NCI-H1930 (cell line): ENCODE measurements at places on chromosomes 4 and X.
A peak's percentile ranks its signal among the peaks of the same experiment; 100 is the strongest.

- no peak for DNase-seq
These were observed 47.5 kb downstream of the SPATA18 start for GRCh38 chr4:52098618-52099017.

- no peak for DNase-seq
These were observed 19.4 kb upstream of the RAB40A start for GRCh38 chrX:103538728-103539127.

GRCh38 chrX:139179592-139179991, 350.9 kb upstream of the F9 start:
- no peak for DNase-seq

DNA sequence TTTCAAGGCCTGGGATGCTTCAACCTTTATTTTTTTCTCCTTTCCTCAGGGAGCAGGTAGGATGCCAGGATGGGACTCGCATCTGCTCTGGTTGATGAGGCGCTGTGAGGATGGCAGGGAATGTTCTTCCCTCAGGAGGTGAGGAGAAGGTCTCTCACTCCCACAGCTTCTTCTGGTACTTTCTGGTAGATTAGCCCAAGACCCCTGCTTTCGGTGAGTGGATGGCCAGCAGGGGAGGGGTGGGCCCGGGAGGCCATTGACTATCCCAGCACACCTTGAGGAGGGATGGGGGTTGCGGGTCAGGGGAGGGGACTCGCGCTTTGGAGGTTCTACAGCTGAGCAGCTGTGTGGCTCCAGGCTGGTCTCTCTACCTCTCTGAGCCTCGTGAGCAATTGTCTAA, 14.8 kb downstream of the CYTL1 start:
- no peak for DNase-seq

DNA sequence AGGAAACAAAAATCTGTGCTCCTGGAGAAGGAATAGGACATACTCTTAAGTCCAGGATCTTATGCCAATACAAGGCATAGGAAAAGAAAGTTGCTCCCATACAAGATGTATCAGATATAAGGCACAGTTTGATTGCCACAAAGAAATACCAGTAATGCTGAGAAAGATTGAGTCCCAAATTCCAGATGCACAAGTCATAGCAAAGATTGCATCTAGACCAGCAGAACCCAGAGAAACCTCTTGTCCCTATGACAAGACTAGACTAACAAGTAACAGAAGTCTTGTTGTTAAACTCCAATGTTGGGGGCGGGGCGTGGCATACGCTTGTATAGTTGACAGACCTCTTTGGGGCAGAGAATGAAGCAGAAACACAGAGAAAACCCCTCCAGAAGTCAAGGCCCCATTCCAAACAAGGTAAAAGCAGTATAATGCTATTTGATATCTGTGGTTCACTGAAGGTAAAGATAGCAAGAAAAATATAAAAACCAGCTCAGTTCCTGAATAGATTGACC, 671.5 kb upstream of the GRIA3 start:
- DNase-seq = no peak

DNA sequence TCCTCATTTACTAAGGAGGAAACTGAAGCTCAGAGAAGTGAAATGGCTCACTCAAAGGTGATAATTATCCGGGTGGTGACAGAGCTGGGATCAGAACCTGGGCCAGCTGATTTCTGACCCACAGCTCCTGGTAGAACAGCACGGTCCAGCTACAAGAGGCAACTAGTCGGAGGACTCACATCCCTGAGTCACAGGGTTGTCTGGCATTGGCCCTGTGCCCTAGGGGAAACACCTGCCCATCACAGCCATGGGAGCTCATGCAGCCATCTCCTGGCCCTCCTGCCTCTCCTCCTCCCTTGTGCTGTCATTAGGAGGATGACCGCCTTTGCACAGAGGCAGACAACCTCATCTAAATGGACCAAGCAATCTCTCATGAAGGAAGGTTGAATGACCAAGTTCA, 115.2 kb upstream of the TSPAN5 start:
- no peak for DNase-seq

DNA sequence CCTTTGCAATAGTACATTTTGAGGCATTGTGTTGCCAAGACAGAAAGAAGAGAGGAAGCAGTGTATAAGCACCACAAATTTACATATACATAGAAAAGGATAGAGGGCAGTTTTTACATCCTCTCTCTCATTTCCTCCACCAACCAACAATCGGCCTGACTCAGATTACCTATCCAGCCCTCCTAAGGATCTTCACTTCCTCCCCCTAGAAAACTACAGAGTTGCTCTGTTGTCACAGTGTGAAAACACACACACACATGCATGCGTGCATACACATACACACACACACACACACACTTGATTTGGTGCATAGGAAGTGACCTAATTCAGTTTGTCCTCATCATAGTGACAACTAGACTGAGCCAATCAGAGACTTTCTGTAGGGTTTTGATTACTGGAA, 98.8 kb upstream of the SPRY1 start:
- no peak for DNase-seq

GRCh38 chr4:55721651-55722050, 85.6 kb upstream of the NMU start:
- no peak for DNase-seq

DNA sequence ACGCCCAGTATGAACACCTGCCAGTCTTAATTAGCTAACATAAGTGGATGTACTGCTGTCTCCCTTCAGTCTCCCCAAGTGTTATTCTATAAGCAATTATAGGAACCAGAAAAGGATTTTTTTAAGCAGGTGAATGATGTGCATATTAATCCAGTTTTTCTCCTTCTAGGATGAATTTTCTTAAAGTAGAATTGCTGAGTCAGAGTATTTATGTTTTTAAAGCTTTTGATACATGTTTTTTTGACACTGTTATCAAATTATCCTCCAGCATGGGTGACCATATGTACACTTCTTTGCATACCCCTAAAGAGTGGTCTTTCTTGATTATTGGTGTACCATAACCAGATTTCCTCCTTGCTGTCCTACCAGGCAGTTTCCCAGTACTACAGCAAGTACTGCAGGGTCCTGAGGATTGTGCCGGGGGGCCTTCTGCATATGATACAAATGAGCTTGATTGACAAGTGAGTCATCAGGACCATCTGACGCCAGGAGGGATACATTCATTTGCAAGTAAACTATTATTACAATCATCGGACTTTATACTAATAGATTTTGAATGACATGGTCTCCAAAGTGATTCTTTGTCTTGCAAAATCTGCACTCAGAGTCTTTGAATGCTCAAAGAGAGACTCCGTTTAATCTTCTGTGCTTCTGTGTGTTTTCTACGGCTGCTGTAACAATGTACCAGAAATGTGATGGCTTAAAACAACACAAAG, 10.7 kb upstream of the PCYT1B start:
- DNase-seq = no peak

DNA sequence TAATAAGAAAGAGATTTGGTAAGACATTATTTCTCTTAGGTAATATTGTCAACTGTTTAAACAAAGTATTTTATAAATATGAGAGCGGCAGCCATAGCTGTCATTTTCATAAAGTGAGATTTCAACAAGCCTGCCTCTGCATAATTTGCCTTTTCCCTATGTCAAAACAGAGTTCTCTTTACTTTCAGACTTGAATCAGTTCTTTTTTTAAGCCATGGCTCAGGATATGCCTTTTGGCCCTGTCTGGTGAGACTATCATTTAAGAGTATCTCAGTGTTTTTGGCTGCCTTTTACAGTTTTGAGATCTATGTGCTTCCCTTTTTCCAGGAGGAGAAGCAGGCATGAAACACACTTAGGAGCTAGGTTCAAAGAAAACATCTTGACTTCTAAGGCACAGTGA, 7.5 kb upstream of the GUCY1A1 start:
- DNase-seq = no peak

- no peak for DNase-seq
These were observed 49.1 kb downstream of the GALNT7 start for GRCh38 chr4:173217727-173218126.

DNA sequence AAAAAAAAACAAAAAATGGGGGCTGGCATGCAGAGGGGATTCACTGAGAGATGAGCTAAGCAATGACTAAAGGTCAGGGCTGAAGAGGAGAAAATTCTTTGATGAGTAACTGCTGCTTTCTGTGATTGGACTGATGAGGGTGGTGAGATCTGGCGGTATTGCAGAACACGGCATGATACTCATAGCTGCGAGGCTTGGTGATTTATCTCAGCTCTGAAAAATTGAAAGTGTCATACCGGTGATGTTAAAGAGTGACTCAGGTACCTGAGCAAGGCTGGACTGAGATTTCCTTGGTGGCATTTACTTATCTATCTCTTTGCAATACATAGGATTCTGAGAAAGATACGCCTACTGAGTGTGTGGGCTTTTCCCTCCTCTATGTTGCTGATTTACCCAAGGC, 204.1 kb upstream of the DDX53 start:
- DNase-seq = no peak

- no peak for DNase-seq
These were observed 93.3 kb downstream of the YIPF7 start for GRCh38 chr4:44558031-44558605.

GRCh38 chrX:9356846-9357245, 108.0 kb upstream of the TBL1X start:
- no peak for DNase-seq

GRCh38 chr4:92106816-92107215, 196.9 kb upstream of the GRID2 start:
- no peak for DNase-seq

GRCh38 chr4:78645853-78646757, 94.5 kb downstream of the ANXA3 start:
- no peak for DNase-seq

DNA sequence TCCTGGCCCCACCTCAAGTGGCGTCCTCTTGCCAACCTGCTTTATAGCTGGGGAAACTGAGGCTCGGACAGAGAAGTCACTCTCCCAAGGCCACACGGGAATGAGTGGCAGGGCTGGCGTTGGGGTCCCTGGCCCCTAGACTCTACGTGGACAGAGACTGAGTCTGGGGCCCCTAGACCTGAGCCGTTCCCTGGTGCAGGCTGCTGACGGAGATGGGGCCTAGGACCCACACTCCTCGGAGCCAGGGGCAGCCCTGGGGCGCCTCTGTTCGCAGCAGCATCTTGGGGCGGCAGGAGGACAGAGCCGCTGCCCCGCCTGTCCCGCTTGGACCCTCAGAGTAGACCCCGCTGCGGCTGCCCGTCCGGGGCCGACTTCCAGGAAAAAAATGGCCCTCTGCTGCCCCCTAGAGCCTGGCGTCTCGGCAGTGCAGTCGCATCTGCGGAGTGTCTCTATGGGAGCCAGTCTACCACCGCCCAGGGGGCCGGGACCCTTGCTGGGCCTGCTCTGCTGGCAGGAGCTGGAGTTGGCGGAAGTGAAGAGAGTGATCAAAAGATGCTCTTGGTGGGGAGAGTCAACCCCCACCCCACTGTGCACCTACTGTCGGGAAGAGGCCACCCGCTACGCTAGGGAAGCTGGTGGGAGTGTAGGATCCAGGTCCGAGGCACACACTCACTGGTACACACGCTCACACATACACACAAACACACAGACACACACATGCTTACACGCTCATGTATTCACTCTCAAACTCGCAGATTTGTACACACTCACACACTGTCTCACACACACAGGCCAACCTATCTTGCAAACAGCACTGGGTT, 220.1 kb downstream of the AFAP1 start:
- DNase-seq = peak; percentile 68

DNA sequence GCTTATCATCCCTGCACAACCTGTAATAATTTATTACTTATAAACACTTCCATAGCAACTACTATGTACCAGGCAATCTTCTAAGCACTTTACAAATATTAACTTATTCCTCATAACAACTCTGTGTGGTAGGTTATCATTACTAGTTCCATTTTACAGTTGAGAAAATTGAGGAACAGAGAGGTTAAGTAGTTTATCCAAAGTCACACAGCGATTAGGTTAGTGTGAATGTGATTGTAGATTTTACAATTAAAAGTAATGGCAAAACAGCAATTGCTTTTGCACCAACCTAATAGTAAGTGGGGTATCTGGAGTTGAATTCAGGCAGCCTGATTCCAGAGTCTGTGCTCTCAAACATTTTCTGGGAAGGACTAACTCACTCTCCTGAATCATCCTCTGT, 348.9 kb downstream of the NKX6-1 start:
- no peak for DNase-seq

- no peak for DNase-seq
These were observed 79.7 kb upstream of the ELOVL6 start for GRCh38 chr4:110278127-110278526.
